ENCODE measurements at places on chromosomes 5 and 9.

DNA sequence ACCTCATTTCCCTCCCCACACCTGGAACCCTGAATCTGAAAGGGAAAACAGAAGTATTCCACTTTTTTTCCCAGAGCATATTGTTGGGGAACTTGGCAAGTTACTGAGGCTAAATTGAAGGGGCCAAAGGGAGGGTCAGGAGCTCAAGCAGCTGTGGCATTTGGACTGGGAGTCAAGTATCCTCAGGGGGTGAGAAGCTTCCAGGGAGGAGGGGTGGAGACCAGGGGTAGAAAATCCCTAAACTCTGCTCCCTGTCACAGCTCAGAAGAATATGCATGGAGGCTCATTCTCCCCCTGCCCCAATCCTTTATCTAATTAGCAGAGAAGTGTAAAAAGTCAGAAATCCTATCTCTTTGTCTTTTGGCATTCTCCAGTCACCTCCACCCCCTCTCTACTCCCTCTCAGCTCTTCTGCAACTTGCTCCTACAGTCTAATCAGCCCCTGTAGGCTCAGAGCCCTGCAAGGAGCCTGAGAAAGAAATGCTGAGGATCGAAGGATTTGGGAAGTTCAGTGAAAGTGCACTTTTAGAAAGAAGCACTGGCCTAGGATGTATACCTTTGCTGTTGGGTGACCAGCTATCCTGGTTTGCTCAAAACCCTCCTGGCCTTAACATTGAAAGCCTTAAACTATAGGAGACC lies 5.7 kb upstream of the WNT8A start:
- DNase-seq = no peak

DNA sequence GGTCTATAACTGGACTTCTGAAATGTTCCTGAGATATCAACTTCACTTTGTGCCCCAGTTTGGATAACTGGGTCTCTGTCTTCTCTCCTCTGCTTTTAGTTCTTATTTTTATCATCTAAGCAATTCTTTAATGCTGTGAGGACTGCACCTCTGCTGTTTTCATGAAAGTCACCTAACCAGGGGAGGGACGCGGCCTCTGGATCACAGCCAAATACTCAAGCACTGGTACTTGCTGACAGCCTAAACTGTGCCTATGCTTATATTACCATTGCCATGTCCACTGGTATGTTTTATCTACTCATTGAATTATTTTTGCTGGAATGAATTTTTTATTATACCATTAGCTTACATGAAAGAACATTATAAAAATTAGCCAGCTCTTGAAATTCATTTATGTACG lies 674.0 kb downstream of the DMRTA1 start:
- no peak for DNase-seq

DNA sequence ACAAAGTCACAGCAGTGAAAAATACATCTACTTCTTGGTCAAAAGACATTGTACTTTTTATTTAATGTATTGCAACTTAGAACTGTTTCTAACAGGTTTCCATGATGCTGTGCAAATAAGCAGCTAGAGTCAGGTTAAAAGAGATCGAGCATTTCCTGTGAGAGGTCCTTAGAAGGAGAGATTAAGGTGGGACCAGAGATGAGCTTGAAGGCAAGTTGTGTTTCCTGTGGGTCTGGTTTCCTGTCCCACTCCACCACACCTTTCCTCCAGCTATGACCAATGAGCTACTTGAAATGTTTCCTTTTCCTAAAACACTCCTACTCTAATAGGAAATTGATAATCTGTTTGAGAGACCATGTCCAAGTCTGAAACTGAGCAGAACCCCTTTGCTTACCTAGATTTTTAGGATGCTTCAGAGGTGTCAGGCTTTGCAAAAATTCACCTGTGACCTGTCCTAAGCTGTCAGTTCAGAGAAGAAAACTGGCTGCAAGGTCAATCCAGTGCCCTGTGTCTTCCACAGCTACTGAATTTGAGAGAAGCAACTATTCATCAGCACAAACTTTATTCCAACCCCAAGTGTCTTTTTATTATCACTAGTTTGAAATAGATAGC lies 13.1 kb upstream of the RLN1 start:
- DNase-seq = no peak

DNA sequence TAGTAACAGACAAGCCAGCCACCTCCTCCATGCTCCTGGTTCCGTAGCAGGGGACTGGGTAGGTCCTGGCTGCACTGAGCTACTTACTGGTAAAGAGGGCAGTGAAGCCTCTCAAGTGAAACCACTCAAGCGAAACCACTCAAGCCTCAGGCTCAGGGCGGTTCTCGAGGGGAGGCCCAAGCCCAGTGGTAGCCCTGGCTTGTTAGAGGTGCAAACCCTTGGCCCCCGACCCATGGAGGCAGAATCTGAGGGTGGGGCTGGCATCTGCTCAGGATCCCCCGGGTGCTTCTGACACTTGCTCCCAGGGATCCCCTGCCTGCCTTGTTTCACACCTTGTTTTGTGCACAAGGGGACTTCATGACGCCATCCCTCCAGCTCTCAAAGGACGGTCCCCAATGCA lies 76.5 kb upstream of the OLFM1 start:
- DNase-seq = no peak

- DNase-seq = no peak
These were observed 57.7 kb upstream of the MEF2C start for GRCh38 chr5:88940713-88941112.

DNA sequence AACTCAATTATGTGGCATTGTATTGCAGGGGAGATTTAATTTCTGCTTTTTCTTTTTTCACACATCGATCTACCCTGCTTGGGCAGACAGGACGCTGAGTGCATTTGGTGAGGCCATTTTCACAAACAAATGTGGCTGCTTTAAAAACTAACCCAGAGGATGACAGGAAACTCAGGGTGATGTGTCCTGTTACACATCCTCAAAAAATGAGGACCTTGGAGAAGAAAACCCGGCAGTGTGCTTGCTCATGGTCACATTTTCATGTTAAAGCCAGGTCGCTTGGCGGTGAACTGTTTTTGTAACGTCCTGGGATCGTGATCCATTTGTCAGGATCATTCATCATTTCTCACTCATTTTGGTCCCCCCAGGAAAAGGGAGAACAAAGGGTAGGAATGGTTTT lies 478.3 kb upstream of the ADAMTS16 start:
- no peak for DNase-seq

GRCh38 chr5:179913461-179913860 lies 5.8 kb upstream of the TBC1D9B start:
- no peak for DNase-seq

- no peak for DNase-seq
These were observed 22.6 kb downstream of the PTPN3 start for GRCh38 chr9:109475526-109475925.

DNA sequence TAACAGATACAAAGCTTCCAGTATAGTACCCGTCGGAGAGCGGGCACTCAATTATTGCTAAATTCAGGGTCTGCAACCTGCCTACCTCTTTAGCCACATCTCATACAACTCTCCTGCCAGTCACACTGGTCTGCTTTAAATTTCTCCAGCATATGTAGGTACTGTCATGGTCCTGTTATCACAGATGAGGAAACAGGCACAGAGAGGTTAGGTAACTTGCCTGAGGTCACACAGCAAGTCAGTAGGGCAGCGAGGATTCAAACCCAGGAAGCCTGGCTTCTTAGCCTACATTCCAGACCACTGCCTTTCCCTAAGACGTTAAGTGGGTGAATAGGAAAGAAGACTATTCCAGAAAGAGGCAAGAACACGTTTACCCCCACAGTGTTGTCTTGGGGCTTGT lies 186.0 kb upstream of the NFIB start:
- no peak for DNase-seq
